ENCODE measurements at places on chromosomes 12 and 14. TPM values are rescaled to one million over a fixed set of nuclear protein-coding genes. Genes with fewer than 3 reads are reported as not detected.

DNA sequence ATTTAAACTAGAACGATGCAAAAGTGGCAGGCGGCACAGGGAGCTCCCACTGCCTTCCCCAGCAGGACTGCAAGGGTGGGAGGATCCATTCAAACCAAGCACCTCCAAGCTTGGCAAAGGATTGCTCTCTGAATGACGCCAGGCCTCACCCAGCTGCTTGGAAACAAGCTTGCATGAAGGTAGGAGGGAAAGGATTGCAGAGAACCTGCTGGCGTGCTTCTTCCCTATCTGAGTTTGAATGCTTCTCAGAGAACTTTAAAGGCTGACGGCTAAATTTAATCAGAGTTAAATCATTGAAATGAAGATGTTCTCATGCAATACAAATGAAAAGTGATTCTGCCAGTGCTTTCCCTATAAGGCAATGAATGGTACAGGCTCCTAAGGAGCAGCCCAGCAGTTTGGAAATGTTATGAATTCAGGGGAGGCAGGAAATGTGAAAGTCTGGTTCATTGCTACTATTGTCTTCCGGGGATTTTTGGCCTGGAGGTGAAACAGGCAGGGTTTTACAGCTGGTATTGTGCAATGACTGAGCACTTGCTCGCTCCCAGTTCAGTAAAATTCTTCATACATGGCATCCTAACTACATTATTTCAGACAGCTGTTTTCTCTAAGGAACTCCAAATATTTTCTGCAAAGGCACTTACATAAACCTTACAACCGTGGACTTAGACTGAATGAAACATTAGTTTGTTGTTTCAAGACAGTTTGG, 31.9 kb upstream of the DUSP6 start:
- DNase-seq = peak; percentile 88

DNA sequence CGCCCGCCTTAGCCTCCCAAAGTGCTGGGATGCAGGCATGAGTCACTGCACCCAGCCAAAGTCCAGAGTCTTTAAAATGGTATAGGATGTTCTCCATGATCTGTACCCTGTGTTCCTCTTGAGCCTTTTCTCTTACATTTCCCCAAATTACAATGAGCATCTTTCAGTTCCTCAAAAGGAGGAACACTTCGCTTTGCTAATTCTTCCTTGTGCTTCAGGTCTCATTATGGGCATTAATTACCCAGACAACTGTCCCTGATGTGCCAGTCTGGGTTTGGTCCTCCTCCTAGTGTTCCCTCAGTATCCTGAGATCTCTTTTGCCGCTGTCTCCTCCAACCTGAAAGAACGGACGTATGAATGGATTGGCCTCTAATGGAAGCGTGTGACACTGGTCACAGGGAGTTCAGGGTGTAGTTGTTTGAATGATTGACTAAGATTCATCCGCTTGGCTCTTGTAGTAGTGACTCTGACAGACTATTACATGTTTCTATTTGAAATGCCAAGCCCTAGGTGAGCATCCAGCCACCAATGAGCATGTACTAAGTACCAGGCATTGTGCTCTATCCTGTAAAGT, 8.2 kb downstream of the PRKCH start:
- DNase-seq = no peak

DNA sequence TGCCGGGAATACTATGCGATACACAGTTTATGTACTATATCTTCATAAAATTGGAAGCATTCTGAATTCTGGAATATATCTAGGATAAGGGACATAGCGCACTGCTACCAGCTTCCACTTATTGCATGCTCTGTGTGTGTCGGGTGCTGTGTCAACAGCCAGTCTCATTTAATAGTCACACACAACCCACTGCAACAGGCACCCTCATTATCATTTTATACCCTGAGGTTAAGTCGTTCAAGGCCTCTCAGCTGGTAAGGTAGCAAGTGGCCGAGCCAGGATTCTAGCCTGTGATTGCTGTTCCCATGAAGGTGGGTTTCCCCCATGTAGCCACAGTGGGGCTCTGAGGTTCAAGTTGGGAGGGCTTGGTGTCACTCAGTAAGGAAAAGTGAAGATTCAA, 7.0 kb downstream of the PPP1R1A start:
- DNase-seq = no peak

BHLHE41 gene
- polyA plus RNA-seq = 7.4 TPM

GRCh38 chr12:125151284-125151683, 86.0 kb downstream of the AACS start:
- no peak for DNase-seq

POTEG gene
- not detected for polyA plus RNA-seq

ACSS3 gene
- 2.7 TPM for polyA plus RNA-seq

DNA sequence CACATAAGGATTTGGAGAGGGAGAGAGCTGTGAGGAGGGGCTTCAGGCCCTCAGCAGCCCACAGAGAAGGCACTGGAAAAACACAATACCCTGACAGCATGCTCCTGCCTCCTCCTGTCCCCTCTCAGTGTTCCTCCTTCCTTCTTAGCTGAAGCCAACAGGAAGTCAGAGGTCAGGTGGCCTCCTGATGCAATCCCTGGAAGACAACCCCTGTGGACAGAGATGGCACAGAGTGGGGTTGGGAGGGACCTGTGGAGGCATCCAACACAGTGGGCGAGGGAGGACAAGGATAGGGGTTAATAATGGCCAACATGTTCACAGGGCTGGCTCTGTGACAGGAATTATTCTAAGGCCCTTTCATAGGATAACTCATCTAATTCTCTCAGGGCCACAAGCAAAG, 15.4 kb upstream of the IFI27L2 start:
- DNase-seq = peak; percentile 15

RHEBL1 gene
- polyA plus RNA-seq = 0.41 TPM

TMPRSS12 gene
- not detected for polyA plus RNA-seq

GRCh38 chr12:39972119-39972518, 133.8 kb downstream of the SLC2A13 start:
- DNase-seq = peak; percentile 53

Data from fibroblast of lung (primary cell).